ENCODE measurements at places on chromosomes 6 and 20. TPM values are rescaled to one million over a fixed set of nuclear protein-coding genes. Genes with fewer than 3 reads are reported as not detected.

GRCh38 chr6:3480009-3480408 lies 23.2 kb upstream of the SLC22A23 start:
- DNase-seq: no peak

GRCh38 chr6:43668151-43669028 lies 19.2 kb downstream of the MRPS18A start:
- DNase-seq: peak; percentile 42

DNA sequence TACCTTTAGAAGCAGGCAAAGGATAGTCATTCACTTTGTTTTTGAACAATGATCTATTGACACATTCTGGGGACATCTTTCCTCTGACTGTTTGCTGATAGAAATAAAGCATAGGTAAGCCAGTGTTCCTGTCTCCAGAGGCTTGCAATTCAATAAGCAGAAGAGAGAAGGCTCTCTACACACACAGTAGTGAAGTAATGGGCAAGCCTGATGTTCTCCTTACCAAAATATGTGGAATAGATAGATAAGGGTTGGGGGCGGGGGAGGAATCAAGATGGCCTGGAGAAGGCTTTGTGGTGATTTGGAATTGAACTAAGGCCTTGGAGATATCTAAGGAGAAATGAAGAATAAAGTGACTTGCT lies 27.3 kb downstream of the PAQR8 start:
- DNase-seq: no peak

DNA sequence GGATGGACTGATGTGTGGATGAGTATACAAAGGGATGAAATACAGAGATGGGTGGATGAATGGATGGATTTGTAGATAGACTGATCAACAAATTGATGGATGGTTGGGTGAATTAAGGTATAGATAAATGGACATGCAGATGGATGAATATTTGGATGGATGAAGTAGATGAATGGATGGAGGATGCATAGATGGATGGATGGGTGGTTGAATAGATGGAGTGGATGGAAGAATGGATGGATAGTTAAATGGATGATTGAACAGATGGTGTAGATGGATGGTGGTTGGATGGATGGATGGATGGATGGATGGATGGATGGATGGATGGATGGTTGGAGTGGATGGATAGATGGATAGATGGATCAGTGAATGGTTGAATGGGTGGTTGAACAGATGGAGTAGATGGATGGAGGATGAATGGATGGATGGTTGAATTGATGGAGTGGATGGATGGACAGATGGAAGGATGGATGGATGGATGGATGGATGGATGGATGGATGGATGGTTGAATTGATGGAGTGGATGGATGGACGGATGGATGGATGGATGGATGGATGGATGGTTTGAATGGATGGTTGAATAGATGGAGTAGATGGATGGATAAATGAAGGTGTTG lies 15.0 kb downstream of the SLC2A10 start:
- no peak for DNase-seq

DNA sequence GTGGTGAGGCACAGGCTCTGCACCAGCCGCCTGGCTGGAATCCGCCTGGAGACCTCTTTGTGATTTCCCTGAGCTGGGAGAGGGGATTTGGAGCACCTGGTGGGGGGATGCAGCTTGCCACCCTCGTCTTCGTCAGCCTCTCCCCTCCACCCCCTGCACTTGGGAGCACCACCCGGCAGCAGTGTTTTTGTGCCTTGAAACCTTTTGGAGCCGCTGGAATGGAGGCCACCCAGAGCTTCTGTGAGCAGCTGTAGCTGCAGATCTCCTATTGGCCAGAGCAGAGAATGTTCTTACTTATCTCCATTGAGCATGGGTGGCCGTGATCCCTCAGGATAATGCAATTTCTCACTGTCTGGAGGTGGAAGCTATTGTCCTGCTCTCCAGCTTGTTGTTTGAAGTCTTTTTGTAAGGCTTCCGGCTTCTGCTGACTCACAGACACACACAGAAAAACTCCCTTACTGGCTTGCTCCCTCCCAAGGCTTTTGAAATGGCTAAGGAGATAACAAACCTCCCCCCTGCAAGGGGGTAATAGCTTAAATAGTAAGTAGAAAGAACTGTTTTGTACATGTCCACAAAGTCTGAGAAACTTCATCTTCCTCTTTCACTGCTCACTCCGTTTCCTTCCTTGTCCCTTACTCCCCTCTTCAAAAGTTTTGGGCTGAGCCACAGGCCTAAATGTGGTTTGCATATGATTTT lies 271.2 kb downstream of the PRL start:
- DNase-seq: peak; percentile 91

MEP1A gene
- total RNA-seq: not detected

LIN28B gene
- 22.4 TPM for total RNA-seq

SLC32A1 gene
- not detected for total RNA-seq

Measured in SJCRH30 (cell line).